Spleen (tissue), 13 donors: ENCODE measurements at places on chromosomes 4 and X.

GRCh38 chr4:48329976-48330375 is 11.4 kb upstream of the SLAIN2 start:
- DNase-seq, result no peak

DNA sequence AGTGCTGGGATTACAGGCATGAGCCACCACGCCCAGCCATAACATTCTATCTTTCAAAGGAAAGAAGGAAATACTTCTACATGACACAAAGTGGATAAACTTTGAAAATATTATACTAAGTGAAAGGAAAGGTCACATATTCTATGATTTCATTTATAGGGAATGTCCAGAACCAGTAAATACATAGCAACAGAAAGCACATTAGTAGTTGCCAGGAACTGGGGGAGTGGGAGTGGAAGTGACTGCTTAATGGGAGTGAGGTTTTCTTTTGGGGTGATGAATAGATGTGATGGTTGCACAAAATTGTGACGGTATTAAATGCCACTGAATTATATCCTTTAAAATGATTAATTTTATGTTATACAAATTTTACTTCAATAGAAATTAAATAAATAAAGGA is 95.7 kb upstream of the IL15 start:
- no peak for DNase-seq

DNA sequence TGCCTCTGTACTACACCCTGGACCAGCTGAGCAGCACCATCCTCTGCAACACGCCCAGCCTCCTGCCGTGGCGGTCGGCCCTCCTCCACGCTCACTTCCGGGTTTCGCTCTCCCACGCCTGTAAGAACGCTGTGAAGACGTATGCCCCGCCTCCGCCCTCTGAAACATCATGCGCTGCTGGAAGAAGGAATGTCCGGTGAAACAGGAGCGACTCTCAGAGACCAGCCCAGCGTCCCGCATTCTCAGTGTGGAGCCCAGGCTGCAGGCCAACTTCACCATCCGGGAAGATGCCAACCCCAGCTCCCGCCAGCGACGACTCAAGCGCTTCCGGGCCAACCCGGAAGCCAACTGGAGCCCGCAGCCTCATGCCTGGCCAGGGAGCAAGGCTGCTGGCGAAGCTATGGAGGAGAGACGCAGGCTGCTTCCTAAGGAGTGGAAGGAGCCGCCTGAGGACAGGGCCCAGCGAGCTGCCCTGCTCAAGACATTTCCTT is 186.1 kb upstream of the SLITRK2 start:
- peak; percentile 53 for DNase-seq

GRCh38 chrX:70444326-70444945 is at the start of gene DLG3:
DLG3 (plus strand) TSS chrX:70444835; CDS start chrX:70445202, 367 bp downstream.
- DNase-seq, result no peak

DNA sequence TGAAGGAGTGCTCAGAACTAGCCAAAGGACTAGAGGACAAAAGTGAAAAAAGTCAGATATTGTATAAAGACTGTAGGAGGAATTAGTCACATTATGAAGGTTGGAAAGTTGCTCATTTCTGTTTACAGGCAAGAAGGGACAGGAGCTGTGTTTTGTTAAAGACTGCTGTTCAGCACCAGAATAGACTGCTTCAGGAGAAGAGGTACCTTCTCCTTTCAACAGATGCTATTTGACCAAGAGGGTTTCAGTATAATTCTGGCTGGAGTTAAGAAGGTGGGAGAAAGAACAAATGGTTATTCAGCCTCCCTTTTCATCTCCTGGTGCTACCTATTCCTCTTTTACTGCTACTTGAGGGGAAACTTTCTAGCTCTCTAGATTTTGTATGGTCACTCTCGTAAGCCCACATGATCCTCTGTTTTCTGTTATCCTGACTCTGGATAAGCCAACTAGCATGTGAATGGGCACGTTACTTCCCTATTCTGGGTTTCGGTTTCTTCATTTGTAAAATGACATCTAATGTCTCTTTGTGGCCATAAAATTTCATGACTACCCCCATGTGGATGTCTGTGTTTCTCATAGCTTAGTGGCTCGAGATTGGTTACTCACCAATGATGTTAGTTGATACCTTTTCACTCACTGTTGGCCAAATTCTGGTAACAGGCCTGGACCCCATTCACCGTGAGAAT is 68.9 kb downstream of the SH2D1A start:
- DNase-seq, result no peak

- no peak for DNase-seq
Observed at GRCh38 chr4:95610061-95610569, 61.3 kb upstream of the UNC5C start.

DNA sequence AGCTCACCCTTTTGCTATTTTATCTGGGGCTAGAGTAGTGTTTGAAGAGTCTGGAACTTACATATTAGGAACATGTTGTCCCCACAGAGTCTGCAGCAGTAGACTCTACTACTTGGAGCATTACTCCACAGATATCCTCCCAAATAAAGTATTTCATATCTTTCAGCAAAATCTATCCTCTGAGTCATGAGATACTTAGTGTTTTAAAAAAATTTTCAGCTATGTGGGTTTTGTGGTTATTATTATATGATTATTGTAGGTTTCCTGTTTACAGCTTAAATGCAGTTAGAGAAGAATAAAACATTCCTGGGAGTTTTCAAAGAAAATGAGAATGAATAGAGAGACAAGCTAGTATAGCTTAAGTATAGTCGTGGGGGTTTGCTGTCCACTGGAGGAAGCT is 30.9 kb downstream of the PAGE2 start:
- DNase-seq, result no peak

DNA sequence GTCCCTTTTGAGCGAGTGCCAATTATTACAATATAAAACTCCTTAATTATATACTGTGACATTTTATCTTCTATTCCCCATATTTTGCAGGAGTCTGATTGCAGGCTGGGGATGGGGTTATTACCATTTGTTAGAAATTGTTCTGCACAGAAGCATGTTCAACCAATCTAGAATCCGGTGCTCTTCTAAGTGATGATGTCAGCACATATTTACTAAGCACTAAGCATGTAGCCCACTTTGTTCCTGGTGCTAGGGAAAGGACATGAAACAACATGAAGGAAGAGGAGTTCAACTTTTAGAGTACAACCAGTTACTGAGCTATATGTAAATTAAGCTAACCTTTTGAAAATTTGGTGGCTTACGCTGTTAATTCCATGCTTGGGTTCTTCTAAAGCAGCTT is 52.8 kb upstream of the IL1RAPL2 start:
- no peak for DNase-seq

DNA sequence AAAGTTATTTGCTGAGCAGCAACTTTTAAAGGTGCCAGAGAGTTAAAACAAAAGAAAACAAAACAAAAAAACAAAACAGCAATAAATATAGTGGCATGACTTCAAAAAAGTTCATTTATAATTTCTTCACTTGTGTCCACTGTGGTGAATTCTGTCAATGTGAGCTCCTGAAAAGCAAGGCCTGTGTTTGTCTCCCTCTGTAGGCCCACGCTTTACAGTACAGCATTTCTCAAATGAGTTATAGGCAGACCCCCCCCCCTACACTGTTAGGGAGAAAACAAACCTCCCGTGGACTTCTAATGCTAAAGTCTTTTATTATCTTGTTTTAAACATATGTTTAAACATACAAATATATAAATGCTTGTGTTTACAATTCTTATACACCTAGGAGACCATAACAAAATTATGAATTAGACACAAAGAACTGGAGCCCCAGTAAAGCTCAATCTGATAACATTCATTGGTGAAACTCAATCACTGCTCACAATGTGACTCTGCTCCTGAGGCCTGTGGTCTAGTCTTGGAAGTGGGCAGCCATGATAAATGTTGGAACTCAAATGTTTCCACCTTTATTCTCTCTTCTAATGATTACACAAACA is 47.0 kb upstream of the SCOC start:
- DNase-seq, result no peak

DNA sequence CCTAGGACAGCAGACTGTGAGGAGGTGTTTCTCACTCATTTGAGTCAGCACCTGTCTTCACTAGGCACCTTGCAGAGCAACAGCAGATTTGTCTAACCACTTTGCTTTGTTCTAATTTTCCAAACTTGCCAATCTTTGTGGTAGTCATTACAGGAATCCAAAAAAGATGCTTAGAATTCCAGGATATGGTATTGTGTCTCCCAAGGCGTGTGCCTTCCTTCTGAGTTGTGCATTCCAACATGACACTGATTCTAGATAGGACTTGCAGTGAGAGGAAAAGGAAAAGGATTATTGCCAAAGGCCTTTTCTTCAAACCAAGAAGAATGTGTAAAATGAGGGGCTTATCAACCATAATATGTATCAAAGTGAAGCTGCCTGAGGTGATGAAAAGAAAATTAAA is 126.2 kb downstream of the MAPK10 start:
- DNase-seq, result no peak

GRCh38 chr4:10577508-10578426 is 106.8 kb downstream of the CLNK start:
- no peak for DNase-seq

DNA sequence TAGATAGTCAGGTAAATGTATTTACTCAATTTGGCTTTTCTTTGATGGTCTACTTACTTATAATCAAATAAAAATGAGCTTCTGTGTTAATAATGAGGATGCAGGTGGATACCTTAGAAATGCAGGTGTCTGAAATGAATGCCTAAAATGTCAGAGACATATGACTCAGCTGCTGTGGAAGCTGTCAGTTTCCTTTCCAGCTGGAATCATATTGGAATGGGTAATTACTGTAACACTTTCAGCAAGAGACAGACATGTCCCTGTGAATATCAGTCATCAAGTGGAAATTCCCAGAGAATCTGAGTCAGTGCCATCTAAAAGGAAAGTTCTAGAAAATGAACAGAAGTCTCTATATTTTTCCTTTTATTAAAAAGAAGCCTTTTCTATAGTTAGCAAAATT is 783.0 kb upstream of the AADAT start:
- DNase-seq, result no peak
